NCI-H2227 treated with DMSO at 0.1 percent for 48 hours (cell line): ENCODE measurements at places on chromosomes 5 and 9.

- DNase-seq, result no peak
Measured at GRCh38 chr9:27194401-27195091, 85.5 kb downstream of the TEK start.

GRCh38 chr9:121217609-121218292 lies 16.1 kb upstream of the RAB14 start:
- no peak for DNase-seq

DNA sequence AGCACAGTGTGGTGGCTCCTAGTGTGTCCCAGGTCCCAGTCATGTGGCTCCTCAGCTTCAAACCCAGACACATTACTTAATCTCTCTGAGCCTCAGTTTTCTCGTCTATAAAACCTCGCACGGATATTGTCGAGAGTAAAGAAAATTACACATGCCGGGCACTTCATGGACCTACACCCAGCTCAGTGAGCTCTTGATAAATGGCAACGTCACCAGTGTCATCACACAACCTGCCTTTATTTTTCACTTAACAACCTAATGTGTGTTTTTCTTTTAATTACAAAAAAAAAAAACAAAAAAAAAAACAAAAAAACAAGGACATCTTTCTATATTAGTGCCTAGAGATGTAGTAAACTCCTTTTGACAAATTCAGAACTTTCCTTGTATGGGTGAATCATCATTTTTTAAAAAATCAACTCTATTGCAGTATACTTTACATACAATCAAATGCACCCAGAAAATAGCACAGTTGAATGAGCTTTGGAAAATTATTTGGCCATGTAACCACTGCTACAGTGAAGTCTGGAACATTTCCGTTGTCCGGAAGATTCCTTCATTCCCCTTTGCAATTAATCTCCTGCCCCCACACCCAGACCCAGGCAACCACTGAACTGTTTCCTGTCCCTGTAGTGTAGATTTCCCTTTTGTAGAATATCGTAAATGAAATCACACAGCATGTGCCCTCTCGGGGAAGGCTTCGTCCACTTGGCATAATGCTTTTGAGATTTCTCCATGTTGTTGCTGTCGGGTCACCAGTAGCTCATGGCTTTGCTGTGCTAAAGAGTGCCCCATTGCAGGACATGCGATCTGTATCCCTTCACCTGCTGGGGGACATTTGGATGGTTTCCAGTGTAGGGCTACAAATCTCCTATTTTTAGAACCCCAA lies 100.4 kb upstream of the LARP1 start:
- no peak for DNase-seq

GRCh38 chr5:175597718-175598117 lies 60.2 kb upstream of the HRH2 start:
- DNase-seq, result no peak

- DNase-seq, result no peak
Measured at GRCh38 chr5:73137563-73138530, 17.5 kb downstream of the TMEM171 start.
